ENCODE measurements at places on chromosomes 11 and 22. TPM values are rescaled to one million over a fixed set of nuclear protein-coding genes. Genes with fewer than 3 reads are reported as not detected.
A peak's percentile ranks its signal among the peaks of the same experiment; 100 is the strongest.

GRCh38 chr22:43387815-43388214 lies 24.0 kb upstream of the MPPED1 start:
- H3K27me3 ChIP-seq: peaks cover 23% of the 10 kb centered on the region
- DNase-seq: no peak
- no peaks in the 10 kb centered on the region for H3K36me3 ChIP-seq
- H3K27ac ChIP-seq: no peak overlapping the region

The SULT4A1 gene
- not detected for total RNA-seq

GRCh38 chr22:49942565-49943404 lies 17.8 kb upstream of the PIM3 start:
- no peak overlapping the region for H3K4me3 ChIP-seq
- H3K4me1 ChIP-seq: peaks cover 8% of the 10 kb centered on the region
- H3K27ac ChIP-seq: no peak overlapping the region
- H3K36me3 ChIP-seq: no peaks in the 10 kb centered on the region
- no peaks in the 10 kb centered on the region for H3K27me3 ChIP-seq

GRCh38 chr11:45225277-45225676 lies 60.9 kb downstream of the SYT13 start:
- no peak for DNase-seq
- no peak overlapping the region for H3K4me3 ChIP-seq
- H3K27ac ChIP-seq: no peak overlapping the region
- no peaks in the 10 kb centered on the region for H3K27me3 ChIP-seq
- no peaks in the 10 kb centered on the region for H3K36me3 ChIP-seq

The FOLR1 gene
- total RNA-seq: not detected

GRCh38 chr11:19378814-19379213 lies 138.1 kb upstream of the E2F8 start:
- no peak overlapping the region for H3K27ac ChIP-seq
- no peaks in the 10 kb centered on the region for H3K4me1 ChIP-seq
- DNase-seq: no peak
- peaks cover 14% of the 10 kb centered on the region for H3K27me3 ChIP-seq
- H3K4me3 ChIP-seq: no peak overlapping the region

GRCh38 chr11:81897639-81898038 lies 836.0 kb downstream of the FAM181B start:
- no peak overlapping the region for H3K27ac ChIP-seq
- no peaks in the 10 kb centered on the region for H3K27me3 ChIP-seq
- no peaks in the 10 kb centered on the region for H3K36me3 ChIP-seq
- DNase-seq: no peak
- H3K4me3 ChIP-seq: no peak overlapping the region

- H3K4me3 ChIP-seq: peak overlapping the region; percentile 13
- peaks cover 37% of the 10 kb centered on the region for H3K27me3 ChIP-seq
- H3K27ac ChIP-seq: no peak overlapping the region
- H3K4me1 ChIP-seq: peaks cover 27% of the 10 kb centered on the region
These were observed 65.9 kb downstream of the PRR5L start for GRCh38 chr11:36361901-36362391.

The AIP gene
- 146 TPM for total RNA-seq

DNA sequence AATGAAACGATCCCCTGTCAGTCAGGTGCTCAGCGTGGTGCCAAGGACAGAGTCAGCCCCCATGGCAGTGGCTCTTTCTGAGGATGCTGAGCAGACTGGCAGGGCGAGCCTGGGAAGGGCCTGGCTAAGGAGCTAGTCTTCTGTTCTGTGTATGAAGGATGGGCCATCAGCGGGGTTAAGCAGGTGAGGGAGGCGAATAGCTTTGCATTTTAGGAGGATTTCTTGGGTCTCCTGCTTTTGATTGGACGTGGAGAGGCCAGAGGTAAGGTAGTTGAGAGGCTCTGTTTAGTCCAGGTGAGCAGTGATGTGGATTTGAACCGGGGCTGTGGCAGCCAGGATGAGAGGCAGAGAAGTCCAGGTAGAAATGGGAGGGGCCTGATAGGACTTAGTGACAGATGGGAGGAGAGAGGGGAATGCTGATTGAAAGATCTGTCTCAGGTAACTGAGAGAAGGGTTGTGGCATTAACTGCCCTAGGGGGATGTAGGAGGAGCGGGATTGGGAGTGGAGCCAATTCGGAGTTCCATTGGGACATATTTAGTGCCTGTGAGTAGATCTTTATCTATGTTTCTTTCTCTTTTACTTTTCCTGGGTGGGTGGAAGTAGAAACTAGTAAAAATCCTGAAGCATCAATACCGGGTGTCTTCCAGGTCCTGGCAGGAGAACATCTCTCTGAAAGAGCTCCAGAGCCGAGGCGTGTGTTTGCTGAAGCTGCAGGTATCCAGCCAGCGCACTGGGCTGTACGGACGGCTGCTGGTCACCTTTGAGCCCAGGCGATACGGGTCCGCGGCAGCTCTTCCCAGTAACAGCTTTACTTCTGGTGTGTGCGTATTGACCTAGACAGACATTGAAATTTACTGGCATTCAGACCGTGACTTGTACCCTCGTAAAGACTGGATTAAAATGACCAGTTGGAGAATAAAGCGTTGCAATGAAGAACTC lies 2.0 kb downstream of the IGHMBP2 start:
- H3K27me3 ChIP-seq: no peaks in the 10 kb centered on the region
- no peak for DNase-seq
- H3K36me3 ChIP-seq: peaks cover 23% of the 10 kb centered on the region
- peaks cover 26% of the 10 kb centered on the region for H3K4me1 ChIP-seq
- no peak overlapping the region for H3K27ac ChIP-seq
- peak overlapping the region; percentile 96 for H3K4me3 ChIP-seq

DNA sequence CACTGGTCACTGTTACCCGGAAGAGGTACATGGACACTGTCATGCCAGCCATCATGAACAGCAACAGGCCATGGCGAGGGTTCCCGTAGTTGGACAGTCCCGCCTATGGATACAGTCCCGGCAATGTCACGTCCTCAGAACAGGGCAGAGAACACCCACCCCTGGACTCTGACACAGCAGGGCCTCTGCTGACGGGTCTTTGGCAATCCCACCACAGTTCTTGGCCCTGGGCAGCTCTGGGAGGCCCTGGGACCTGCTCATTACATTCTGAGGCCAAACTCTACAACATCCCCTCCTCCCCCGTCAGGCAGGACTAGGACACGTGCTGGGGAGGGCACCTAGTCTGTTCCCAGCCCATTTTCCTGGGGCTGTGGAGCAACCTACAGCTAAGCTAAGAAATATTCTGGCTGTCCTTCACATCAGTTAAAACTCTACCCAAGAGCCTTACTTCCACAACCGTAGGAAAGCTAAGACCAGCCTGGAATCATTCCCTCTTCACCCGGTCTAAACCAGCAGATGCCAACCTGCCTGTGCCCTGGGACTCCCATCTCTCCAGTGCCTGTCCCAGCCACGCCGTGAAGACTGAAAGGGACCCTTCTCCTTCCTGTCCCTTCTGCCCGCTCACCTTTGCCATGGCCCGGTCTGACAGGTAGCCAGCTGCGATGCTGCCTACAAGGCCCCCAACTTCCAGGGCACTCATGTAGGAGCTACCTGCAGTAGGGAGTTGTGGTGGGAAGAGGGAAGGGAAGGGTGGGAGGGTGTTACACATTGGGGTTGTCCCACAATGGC lies 4.5 kb downstream of the SLC37A4 start:
- peaks cover 49% of the 10 kb centered on the region for H3K36me3 ChIP-seq
- no peak overlapping the region for H3K27ac ChIP-seq
- H3K27me3 ChIP-seq: no peaks in the 10 kb centered on the region

DNA sequence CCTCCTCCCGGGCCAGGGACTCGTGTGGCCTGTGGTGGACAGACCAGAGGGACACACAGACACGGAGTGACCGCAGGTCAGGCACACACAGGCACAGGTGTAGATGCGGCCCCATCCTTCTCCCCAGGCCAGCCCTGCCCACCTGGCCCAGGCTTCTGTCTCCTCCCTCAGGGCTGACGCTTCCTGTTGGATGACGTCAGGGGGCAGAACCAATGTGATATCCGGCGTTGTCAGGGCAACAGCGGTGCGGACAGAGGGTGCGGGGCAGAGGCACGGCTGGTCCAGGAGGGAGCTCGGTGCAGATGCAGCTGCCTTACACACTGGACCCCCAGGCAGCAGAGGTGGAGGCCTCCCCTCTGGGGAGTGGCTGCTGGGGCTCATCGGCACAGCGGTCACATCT lies 2.9 kb upstream of the TUBGCP6 start:
- peaks cover 21% of the 10 kb centered on the region for H3K4me1 ChIP-seq
- no peaks in the 10 kb centered on the region for H3K27me3 ChIP-seq
- peaks cover 18% of the 10 kb centered on the region for H3K36me3 ChIP-seq
- no peak overlapping the region for H3K27ac ChIP-seq
- no peak overlapping the region for H3K4me3 ChIP-seq

The PDE3B gene
- total RNA-seq: 42.3 TPM

The PKNOX2 gene
- not detected for total RNA-seq

The ARHGAP20 gene
- total RNA-seq: 0.25 TPM

The RASD2 gene
- total RNA-seq: not detected

DNA sequence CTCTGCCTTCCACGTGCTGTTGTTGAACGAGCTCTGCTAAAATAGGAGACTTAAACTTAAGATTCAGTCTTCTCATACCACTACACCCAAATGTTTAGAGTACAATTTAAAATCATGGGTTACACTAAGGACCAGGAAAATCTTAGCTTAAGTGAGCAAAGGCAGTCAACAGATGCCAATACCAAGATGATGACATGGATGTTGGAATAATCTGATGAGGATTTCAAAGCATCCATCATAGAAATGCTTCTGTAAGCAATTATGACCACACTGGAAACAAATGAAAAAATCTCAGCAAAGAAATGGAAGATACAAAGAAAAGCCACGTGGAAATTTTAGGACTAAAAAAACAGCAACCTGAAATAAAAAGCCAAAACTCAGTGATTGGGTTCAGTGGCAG lies 109.8 kb downstream of the ATXN10 start:
- H3K4me3 ChIP-seq: no peak overlapping the region
- H3K36me3 ChIP-seq: peaks cover 10% of the 10 kb centered on the region
- H3K4me1 ChIP-seq: no peaks in the 10 kb centered on the region
- no peaks in the 10 kb centered on the region for H3K27me3 ChIP-seq
- DNase-seq: no peak

DNA sequence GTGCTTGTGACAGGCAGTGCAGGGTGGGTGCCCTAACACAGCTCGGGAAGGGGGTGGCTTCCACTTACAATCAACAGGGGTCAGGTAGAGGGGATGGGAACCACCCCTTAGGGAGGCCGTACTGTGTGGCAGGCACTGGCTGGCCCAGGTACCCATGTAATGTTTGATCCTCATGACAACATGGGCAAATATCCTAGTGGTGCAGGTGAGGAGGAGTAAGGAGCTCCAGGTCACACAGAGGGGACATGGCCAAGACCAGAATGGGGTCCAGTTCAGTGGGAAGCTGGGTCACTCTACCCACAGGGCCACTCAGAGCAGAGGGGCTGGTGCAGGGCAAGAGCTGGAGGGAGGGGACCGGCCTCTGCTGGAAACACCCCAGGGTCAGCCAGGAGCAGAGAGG lies 3.1 kb downstream of the APOL4 start:
- no peak overlapping the region for H3K4me3 ChIP-seq
- H3K27me3 ChIP-seq: no peaks in the 10 kb centered on the region
- H3K27ac ChIP-seq: peak overlapping the region; percentile 51
- DNase-seq: no peak
- H3K36me3 ChIP-seq: no peaks in the 10 kb centered on the region

GRCh38 chr11:74992852-74993251 lies 4.1 kb downstream of the NEU3 start:
- DNase-seq: no peak
- H3K36me3 ChIP-seq: peaks cover 23% of the 10 kb centered on the region
- peaks cover 27% of the 10 kb centered on the region for H3K4me1 ChIP-seq
- H3K4me3 ChIP-seq: no peak overlapping the region
- H3K27ac ChIP-seq: no peak overlapping the region
- H3K27me3 ChIP-seq: no peaks in the 10 kb centered on the region

GRCh38 chr22:45532235-45532631 lies 29.6 kb downstream of the FBLN1 start:
- no peak overlapping the region for H3K4me3 ChIP-seq
- no peak overlapping the region for H3K27ac ChIP-seq
- H3K4me1 ChIP-seq: no peaks in the 10 kb centered on the region
- H3K36me3 ChIP-seq: no peaks in the 10 kb centered on the region
- no peaks in the 10 kb centered on the region for H3K27me3 ChIP-seq
- DNase-seq: no peak

GRCh38 chr11:20309231-20310025 lies 54.1 kb upstream of the HTATIP2 start:
- no peak overlapping the region for H3K4me3 ChIP-seq
- DNase-seq: no peak
- H3K27ac ChIP-seq: no peak overlapping the region
- H3K27me3 ChIP-seq: peaks cover 4% of the 10 kb centered on the region
- H3K36me3 ChIP-seq: no peaks in the 10 kb centered on the region
- no peaks in the 10 kb centered on the region for H3K4me1 ChIP-seq

The SLC22A9 gene
- total RNA-seq: not detected

The MYOD1 gene
- total RNA-seq: not detected

The KCNA4 gene
- total RNA-seq: not detected

GRCh38 chr11:115423728-115424459 lies 80.3 kb downstream of the CADM1 start:
- DNase-seq: no peak
- no peaks in the 10 kb centered on the region for H3K36me3 ChIP-seq
- H3K27ac ChIP-seq: no peak overlapping the region
- no peaks in the 10 kb centered on the region for H3K4me1 ChIP-seq

DNA sequence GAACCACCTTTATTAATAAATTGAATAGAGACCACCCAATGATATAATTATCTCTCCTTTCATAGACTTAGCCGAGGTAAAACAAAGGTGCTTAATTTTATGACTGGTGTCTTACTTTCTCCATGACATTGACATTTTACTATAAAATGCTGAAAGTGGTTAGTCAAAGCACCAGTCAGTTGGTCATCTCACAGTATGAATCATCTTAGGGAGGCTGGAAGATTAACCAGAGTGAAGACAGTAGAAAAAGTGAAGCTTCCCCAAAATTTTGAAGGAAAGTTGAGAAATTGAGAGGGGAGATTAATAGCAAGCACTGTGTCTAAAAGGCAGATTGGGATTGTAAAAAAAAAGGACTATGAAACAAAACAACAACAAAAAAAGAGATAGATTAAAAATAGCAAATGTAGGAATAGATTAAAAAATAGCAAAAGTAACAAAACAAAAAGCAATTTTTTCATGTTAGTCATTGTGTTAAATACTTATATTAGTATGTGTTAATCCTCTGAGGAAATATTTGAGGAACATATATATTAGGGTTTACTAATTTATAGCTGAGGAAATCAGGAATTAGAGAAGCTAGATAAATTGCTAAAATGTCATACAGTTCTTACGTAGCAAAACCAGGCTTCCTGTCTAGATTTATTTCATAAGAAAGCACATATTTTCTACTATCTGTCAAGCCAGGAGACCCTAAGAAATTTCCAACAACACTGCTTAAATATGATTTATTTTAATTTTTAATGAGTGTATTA lies 557.3 kb upstream of the ANO5 start:
- no peak overlapping the region for H3K27ac ChIP-seq
- no peak overlapping the region for H3K4me3 ChIP-seq
- H3K36me3 ChIP-seq: no peaks in the 10 kb centered on the region
- DNase-seq: no peak
- H3K27me3 ChIP-seq: no peaks in the 10 kb centered on the region

DNA sequence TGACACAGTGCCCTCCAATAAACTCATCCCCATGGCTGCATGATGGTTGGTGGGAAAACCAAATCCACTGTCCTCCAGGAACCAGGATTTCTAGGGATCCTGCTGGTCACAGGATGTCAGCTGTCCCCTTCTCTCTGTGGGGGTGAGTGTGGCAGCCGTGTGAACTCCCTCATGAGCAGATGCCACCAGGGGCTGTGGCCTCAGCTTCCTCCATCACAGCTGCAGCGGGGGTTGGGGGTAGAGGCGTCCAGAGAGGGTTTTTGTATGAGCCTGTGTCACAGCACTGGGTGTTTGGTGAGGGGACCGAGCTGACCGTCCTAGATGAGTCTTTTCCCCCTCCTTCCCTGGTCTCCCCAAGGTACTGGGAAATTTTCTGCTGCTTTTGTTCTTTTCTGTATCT lies 26.4 kb downstream of the IGLL5 start:
- H3K27ac ChIP-seq: no peak overlapping the region
- H3K4me3 ChIP-seq: no peak overlapping the region
- H3K27me3 ChIP-seq: no peaks in the 10 kb centered on the region
- H3K36me3 ChIP-seq: no peaks in the 10 kb centered on the region
- no peak for DNase-seq
- H3K4me1 ChIP-seq: no peaks in the 10 kb centered on the region
